ENCODE measurements at places on chromosomes 1 and 21.

DNA sequence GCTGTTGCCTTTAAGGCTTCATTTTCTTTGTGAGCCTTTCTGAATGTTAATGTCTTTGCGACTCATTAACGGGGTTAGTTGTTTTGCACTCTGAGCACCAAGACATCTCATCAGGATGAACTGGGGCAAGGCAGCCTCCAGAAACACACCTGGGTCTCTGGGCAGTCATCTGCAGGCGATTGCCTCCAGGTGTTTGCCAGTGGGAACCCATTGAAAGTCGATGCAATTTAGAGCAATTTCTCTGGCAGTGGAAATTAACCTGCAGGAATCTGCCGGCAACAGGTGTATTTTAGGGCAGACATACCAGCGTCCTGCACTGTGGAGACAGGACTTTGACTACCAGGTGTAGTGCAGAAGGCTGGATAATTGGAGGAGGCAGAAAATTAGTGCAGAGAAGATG lies 661.0 kb upstream of the PTBP2 start:
- no peak for DNase-seq

DNA sequence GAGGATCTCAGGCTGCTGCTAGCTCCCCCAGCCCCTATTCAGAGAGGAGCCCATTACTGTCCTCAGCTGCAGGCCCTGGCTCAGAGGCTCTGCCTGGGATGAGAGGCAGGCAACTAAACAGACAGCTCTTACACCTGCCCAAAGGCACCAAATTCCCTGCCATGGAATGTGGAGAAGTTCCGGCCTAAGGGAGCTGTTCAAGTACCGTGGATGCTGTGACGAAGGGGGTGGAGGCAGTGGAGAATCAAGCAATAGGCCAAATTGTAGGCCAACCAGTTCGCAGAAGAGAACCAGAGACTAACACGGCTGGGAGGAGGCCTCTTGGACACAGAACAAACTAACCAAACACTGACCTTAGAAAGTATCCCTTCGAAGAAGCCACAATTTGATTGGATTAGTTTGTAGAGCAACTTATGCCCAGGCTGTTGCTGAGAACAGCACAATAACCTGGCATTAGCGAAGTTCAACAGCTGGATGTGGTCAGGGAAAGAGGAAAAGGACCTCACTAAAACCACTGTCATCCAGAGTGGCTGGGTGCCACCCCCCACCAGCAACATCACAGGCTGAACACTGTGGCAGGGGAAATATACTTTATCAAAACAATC lies 3.6 kb downstream of the C1orf174 start:
- DNase-seq: no peak

- DNase-seq: no peak
Measured at GRCh38 chr1:29824511-29825273, 588.4 kb downstream of the PTPRU start.

DNA sequence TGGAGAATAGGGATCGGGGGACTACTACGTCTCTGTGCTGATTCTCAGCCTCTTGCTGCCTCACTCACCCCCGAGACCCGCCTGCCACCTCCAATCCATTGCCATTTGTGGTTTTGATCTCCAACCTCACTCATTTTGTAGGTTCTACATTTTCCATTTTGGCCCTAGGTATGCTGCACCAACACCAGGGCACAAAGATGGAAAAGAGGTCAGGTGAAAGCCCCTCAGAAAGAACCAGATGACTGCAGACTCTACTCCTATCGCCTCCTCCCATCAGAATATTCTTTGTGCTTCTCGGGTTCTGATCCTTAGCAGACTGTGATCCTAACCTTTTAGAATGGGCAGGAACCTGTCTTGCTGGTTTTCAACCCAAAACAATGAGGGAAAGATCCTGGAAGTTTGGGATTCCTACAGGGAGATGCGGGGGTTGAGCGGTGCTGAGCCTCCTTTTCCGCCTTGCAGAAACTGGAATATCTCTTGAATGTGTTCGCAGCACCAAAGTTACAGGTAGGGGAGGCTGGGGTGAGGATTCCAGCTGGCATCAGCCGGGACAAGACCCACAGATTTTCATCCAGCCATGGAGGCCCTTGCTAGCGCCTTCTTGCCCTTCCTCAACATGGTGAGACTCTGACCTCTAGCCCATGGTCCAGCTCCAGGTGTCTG lies 53.1 kb downstream of the RHBG start:
- no peak for DNase-seq

- peak; percentile 14 for DNase-seq
Measured at GRCh38 chr21:41289431-41289830, 27.2 kb upstream of the FAM3B start.

All from EL (cell line).